Activated T-helper 1 cell treated with anti-CD3 and anti-CD28 coated beads, Interleukin-2, amount 50 U/mL, for 16 hours (primary cell): ENCODE measurements at places on chromosomes 4 and X.

- no peak for DNase-seq
Observed at GRCh38 chrX:13717700-13718472, 16.5 kb downstream of the TRAPPC2 start.

DNA sequence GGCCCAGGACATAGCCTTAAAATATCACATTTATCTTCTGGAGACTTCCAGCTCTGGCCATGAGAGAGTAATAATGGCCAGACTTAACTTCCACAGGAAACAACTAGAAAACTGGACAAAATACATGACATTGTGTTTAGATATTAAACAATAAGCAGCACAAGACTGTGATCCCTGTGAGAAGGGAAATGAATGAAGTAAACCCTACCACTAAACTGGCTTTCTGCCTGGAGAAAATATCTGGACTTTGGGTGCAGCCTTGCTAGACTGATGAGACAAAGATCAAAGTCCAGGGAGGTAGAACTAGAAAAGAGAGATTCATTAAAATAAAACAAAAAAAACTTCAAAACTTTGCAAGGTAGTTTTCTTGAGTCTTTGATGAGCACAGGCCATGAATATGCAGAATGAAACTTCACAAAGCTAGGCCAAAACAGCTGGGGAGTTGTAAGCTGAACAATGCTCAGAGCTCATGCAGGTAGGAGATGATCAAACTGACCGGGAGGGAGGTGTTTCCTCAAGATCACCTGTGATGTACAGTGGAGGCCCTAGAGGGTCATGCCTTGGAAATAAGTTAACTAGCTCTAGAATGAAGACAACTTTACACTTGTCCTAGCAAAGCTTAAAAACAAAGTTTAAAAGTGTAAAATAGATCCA is 147.0 kb upstream of the SH3RF1 start:
- DNase-seq = no peak

GRCh38 chrX:29422034-29422433 is 793.3 kb upstream of the MAGEB2 start:
- DNase-seq = no peak

GRCh38 chr4:183291070-183291469 is 29.0 kb downstream of the CLDN22 start:
- no peak for DNase-seq

- DNase-seq = no peak
Observed at GRCh38 chr4:83197555-83198235, 83.2 kb upstream of the PLAC8 start.

- DNase-seq = no peak
Observed at GRCh38 chrX:29518100-29518499, 697.3 kb upstream of the MAGEB2 start.

GRCh38 chr4:183352546-183352945 is 30.3 kb upstream of the CLDN24 start:
- no peak for DNase-seq

- no peak for DNase-seq
Observed at GRCh38 chr4:82499738-82500434, 61.9 kb downstream of the TMEM150C start.

DNA sequence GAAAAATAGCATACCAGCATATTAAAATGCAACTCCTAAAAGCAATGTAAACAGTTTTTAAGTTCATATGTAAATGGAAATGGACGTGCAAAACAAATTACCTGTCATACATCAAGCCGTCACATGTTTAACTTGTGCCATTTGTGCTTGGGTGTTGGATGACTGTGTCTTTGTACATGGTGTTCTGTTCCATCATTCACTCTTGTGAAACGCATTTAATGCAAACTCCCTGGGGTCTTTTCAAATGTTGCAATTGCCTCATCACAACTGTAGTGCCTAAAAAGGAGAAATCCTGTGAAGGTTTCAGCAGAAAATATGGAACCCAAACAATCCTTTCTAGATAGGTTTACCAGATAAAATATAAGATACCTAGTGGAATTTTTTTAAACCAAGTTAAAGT is 52.4 kb downstream of the PHOX2B start:
- DNase-seq = no peak

GRCh38 chr4:87180767-87181166 is 39.7 kb downstream of the KLHL8 start:
- no peak for DNase-seq

GRCh38 chr4:17323554-17324385 is 188.1 kb downstream of the QDPR start:
- DNase-seq = no peak

- no peak for DNase-seq
Observed at GRCh38 chrX:45524296-45524695, 323.6 kb upstream of the DIPK2B start.

GRCh38 chr4:139525414-139525813 is 30.6 kb downstream of the SETD7 start:
- no peak for DNase-seq

DNA sequence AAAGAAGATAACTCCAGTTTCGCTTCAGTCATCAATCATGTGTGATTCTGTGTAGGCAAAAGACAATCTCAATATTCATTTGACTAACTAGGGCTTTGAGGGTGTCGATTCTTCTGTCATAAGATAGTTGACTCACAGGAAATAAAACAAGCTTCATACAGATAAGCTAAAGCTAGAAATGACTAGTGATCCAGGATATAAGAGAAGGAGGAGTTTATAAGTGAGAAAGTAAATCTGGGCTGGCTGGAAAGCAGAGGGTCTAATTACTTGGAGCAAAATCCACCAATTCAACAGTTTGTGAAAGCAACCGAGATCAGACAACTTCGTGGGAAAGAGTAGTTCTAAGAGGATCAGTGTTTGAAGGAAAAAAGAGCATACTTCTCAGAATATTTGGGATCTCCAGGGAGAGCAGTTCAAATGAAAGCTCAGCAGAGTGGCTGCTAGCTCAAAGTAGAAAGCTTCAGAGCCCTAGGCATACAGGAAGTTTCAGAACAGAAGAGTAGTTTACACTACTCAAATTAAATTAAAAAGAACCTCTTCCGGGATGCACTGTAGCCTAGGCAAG is 429.3 kb downstream of the INPP4B start:
- DNase-seq = no peak

DNA sequence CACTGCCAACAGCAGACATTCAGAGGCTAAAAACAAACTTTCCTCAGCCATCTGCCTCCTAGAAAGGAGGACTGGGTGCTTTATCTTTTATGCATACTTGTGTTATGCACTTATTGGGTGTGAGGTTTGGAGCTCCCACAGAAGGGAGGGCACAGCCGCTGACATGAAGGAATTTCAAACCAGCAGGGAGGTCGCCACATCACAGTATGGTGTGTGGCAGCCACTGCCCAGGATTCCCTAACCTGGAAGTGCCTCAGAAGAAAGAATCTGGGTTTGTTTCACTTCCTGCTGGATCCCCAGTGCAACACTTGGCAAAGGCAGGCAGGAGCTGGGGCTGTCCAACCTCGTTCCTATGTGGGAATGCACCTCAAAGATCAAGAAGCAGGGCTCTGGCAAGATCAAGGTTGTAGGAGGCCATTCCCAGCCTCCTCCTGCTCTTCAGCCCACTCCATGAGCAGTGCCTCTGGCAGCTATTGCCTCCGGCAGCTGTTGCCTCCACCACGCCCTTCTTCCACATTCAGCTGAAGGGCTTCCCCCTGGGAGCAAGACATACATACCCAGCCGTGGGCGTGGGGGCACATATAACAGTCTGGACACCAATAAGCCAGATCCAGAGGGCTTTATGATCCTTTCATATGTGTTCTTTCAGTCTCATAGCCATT is 109.0 kb upstream of the MAMLD1 start:
- DNase-seq = no peak

- DNase-seq = no peak
Observed at GRCh38 chrX:37331546-37331945, 17.6 kb upstream of the PRRG1 start.

GRCh38 chr4:124181039-124181438 is 531.5 kb downstream of the ANKRD50 start:
- DNase-seq = no peak

DNA sequence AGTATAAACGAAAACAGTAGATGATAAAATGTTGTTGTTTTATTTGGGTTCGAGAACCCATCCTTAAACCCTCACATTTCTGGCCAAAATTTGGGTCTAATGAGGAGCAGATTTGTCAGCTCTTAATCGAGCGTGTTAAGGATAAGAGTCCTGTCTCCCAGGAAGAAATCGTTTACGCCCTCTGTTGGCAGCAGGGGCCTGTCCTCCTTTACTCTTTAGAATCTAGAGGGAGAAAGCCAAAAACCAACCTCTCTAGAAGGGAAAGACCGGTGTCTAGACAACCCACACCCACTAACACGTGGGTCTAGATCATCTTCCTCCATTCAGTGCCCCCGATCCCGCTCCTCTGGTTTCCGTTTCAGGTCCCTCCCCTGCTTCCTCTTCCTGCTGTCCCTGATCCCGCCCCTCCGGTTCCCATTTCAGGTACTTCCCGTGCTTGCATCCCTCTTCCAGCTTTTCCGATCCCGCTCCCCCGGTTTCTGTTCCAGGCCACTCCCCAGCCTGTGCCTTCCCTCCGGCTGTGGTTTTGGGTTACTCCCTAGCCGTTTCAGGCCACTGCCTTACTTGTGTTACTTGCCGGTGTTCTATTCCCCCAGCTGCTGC is 339.1 kb downstream of the PAPSS1 start:
- no peak for DNase-seq

- no peak for DNase-seq
Observed at GRCh38 chr4:60619531-60620305, 580.4 kb upstream of the ADGRL3 start.

- DNase-seq = no peak
Observed at GRCh38 chr4:141391293-141391692, 170.6 kb downstream of the ZNF330 start.

DNA sequence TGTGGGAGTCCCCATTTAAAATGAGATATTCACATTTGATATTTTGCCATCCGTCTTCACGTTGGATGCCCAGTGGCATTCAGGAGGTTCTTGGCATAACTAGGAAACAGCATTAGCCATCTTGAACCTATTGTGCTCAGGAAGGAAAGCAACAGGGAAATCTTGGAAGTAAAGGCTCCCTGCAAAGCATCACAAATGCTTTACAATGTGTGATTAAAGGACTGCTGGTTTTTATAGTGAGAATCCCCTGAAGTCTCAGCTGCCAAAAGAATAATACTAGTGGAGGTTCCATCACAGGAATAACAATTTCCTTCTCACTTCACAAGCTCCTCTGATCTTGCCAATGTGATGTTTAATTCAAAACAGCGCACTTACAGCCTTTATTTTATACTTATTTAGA is 49.7 kb upstream of the NPNT start:
- DNase-seq = no peak

DNA sequence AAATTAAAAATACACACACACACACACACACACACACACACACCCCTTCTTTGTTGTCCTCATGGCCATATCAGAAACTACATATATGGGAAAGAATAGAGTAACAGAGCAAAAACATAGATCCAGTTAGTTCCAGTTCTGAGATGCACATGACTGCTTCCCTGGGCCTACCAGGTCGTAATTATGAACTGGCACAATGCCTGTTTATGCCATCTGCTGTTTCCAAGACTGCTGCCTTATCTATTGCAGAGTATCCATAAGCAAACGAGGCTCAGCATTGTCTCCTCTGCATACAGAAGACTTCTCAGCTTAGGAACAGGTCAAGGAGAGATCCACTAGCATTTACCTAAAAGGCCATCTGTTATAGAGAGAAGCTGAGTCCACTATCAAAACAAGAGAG is 789.0 kb downstream of the TECRL start:
- DNase-seq = no peak

- DNase-seq = no peak
Observed at GRCh38 chr4:85889314-85889713, 414.4 kb downstream of the ARHGAP24 start.

GRCh38 chr4:6122496-6122895 is 77.9 kb downstream of the JAKMIP1 start:
- no peak for DNase-seq

- DNase-seq = no peak
Observed at GRCh38 chr4:114976901-114977300, 136.5 kb downstream of the NDST4 start.

- DNase-seq = no peak
Observed at GRCh38 chrX:46015653-46016052, 529.6 kb downstream of the ZNF674 start.

- DNase-seq = no peak
Observed at GRCh38 chr4:121655320-121656268, 41.2 kb downstream of the ANXA5 start.

- DNase-seq = no peak
Observed at GRCh38 chrX:51608766-51609165, 9.9 kb downstream of the CENPVL3 start.

DNA sequence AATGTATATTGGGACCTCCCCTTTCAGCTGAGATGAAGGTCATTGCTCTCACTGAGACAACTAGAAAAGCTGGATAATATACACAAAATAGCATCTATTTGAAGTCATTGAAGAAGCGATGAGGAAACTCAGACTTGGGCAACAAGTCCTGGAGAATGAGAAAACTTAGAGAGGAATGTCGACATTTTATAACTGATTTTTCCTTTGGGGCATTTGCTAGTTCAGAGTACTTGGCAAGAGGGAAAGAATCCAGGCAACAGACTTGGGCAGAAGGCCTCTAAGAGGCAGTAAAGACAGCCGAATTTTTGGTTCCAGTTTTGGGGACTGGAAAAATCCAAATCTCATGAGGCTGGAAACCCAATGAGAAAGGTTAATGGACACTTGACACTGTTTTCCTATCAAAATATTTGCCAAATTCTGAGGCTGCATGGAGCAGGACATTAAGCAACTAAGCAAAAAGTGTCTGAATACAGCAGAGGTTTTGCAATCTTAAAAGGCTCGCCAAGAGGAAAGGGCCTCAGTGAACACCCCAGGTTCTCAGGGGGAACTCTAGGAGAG is 21.0 kb upstream of the ANXA5 start:
- DNase-seq = no peak

DNA sequence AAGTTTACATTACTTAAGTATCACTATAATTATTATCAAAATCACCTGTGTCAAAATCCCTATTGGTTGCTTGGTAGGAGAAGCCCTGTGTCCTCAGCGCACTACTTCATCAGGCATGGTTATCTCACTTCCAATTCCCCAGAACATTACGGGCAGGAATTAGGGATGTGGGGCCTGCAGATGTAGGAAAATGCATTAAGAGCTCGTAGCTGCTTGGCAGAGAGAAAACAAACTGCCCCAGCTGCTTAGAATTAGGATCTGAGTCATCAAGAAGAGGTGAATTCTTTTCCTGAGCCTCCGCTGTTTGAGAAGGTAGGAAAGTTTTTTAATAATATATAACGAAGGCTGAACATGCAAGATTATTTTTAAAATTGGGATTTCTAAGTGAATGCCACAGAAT is 31.1 kb upstream of the CLNK start:
- no peak for DNase-seq

- no peak for DNase-seq
Observed at GRCh38 chr4:187608001-187608421, 387.6 kb upstream of the ZFP42 start.

DNA sequence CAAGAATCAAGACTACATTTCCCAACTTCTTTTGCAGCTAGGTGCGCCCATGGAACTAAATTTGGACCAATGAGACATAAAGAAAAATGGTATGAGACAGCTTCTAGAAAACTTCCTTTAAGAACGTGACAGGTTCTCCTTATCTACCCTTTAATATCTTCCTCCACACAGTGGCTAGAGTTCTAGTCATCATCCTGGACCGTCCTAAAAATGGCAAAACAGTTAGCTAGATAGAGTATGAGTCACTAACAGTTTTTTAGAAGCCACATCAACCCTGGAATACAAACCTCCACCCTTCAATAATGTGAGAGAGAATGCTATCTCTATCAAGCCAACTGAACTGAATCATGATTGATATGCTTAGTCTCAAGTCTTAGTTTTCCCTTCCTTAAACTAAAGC is 267.9 kb upstream of the SLC7A11 start:
- no peak for DNase-seq

- DNase-seq = no peak
Observed at GRCh38 chr4:73741031-73741749, 821 bp downstream of the CXCL8 start.

- DNase-seq = no peak
Observed at GRCh38 chr4:2636331-2636730, 99.9 kb downstream of the FAM193A start.
